ENCODE measurements at places on chromosomes 4 and X.

GRCh38 chrX:45230410-45230809 lies 29.7 kb upstream of the DIPK2B start:
- no peak for DNase-seq

DNA sequence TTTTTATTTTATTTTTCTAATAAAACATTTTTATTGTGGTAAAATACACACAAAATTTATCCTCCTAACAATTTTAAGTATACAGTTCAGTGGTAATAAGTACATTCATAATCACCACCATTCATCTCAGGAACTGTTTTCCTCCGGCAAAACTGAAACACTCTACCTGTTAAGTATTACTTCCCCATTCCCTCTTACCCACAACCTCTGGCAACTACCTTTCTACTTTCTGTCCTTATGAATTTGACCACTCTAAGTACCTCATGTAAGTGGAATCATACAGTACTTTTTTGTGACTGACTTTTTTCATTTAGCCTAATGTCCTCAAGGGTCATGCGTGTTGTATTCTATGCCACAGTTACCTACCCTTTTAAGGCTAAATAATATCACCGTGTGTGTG lies 21.1 kb upstream of the HSFX4 start:
- no peak for DNase-seq

DNA sequence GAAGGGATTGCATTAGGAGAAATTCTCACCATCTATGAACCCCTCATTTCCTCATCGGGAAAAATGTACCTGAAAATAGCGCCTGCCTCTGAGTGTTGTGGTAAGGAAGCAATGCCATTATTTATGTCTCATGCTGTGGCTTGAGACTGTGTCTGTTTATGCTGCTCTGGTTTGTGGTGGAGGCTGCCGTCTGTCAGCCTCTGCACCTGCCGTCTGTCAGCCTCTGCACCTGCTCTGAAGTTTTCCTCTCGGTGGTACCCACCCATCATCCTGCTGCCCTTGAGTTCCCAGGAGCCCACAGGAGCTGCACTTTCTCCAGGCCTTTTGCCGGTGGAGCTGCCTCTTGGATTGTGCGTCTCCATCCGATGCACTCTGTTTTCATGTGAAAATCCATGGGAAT lies 68.5 kb upstream of the PPP2R3B start:
- DNase-seq, result no peak

DNA sequence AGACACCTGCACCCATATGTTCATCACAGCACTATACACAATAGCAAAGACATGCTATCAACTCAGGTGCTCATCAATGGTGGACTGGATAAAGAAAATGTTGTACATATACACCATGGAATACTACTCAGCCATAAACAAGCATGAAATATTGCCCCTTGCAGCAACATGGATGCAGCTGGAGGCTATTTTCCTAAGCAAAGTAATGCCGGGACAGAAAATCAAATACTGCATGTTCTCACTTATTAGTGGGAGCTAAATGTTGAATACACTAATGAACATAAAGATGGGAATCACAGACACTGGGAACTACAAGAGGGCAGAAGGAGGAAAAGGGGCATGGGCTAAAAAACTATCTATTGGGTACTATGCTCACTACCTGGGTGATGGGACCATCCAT lies 278.5 kb downstream of the GPC3 start:
- DNase-seq, result no peak

DNA sequence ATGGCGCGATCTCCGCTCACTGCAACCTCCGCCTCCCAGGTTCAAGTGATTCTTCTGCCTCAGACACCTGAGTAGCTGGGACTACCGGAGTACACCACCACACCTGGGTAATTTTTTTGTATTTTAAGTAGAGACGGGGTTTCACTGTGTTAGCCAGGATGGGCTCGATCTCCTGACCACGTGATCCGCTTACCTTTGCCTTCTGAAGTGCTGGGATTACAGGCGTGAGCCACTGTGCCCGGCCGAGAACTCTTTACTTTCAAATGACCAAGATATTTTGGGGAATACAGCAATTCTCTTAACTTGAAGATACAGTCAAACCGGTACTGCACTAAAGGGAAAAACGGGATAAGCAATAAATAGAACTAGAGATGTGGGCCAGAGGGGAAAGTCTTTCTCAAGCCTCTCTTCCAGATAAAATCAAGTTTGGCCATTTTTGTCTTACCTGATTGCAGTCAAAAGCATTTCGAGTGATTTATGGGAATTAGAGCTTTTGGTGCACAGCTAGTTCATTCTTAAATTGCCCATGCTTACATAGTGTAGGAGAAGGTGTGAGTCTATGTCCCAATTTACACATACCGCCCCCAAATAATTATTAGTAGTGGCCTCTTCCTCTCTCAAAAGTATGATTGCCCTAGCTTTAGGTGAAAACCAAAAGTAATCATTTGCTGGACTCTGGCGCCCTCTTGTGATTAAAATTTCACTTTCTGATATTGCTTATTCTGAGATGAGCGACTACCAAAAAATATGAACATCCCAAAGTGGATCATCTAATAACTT lies 53.2 kb upstream of the ABCG2 start:
- DNase-seq, result no peak

GRCh38 chr4:186095406-186095805 lies 9.1 kb upstream of the FAM149A start:
- no peak for DNase-seq

- DNase-seq, result no peak
Measured at GRCh38 chr4:174764105-174764729, 64.8 kb downstream of the GLRA3 start.

DNA sequence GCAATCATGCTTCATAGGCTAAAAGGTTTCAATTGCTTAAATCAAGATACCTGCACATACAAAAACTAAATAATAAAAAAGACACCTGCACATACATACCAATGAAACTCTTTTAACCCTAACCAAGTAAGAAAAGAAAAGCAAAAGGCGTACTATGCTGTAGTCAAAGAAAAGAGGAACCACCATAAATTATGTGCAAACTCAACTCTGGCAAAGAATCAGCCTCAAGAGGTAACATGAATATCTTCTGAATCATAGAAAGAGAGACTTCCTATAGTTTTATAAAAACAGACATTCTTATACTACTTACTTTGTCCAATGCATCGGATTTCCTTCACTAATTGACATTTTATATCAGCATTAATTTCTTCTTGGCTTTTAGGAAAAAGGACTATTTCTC lies 29.3 kb downstream of the MMGT1 start:
- no peak for DNase-seq

Data from activated CD8-positive, alpha-beta memory T cell treated with anti-CD3 and anti-CD28 coated beads for 24 hours (primary cell).